Aorta (tissue), 5 donors: ENCODE measurements at places on chromosomes 16 and 17.
A peak's percentile ranks its signal among the peaks of the same experiment; 100 is the strongest.

DNA sequence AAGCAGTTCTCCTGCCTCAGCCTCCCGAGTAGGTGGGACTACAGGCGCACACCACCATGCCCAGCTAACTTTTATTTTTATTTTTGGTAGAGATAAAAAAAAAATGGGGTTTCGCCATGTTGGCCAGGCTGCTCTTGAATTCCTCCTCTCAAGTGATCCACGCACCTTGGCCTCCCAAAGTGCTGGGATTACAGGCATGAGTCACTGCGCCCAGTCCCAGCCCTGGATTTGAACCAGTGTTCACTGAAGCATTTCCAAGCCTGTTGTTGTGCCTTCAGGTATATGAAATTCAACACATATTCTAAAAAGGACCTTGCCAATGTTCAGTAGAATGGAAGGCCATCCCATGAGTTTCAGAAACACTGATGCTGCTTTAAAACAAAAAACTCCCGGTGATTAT is 165.3 kb downstream of the SLC39A11 start:
- DNase-seq: no peak

GRCh38 chr16:58628845-58629732 is 537 bp downstream of the CNOT1 start:
- DNase-seq: peak; percentile 80

GRCh38 chr17:4859816-4860625 is 26.9 kb downstream of the MINK1 start:
- DNase-seq: no peak

- DNase-seq: no peak
Measured at GRCh38 chr17:62780951-62781350, 27.2 kb downstream of the MARCHF10 start.

- no peak for DNase-seq
Measured at GRCh38 chr16:4984174-4984990, 26.3 kb downstream of the SEC14L5 start.

GRCh38 chr17:28112606-28113005 is 70.1 kb downstream of the NLK start:
- no peak for DNase-seq

GRCh38 chr16:83994087-83994486 is 26.0 kb downstream of the NECAB2 start:
- peak; percentile 45 for DNase-seq

GRCh38 chr16:57387598-57388354 is 15.5 kb downstream of the CX3CL1 start:
- DNase-seq: no peak

DNA sequence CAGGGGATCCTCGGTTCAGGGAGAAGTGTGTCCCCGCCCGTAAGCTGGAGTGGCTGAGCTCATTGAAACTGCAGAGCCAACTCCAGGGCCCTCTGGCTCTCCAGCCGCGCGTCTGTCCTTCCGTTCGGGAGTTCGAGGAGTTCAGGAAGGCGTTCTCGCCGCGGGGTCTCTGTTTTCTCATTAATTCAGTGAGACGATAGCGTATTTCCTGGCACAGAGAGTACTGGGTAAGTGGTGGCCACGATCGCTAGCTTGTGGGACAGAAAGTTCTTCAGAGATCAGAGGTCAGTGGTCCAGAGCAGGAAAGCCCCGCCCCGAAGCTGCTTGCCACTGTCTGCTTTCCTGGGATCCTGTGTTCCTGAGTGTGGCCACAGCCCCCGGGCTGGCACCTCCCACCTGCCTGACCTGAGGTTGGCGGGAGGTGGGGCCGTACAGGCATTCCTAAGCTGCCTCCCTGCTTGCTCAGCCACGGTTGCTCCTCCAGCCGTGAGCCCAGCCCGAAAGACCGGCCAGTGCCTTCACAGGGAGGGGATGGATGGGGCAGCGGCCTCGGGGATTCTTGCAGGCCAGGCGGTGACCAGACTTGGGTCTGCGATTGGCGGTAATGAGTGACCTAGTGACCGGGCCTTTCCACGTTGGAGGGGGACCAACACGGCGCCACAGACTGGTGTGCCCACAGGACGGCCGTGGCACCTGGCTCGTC is 8.9 kb downstream of the BAIAP2 start:
- no peak for DNase-seq

DNA sequence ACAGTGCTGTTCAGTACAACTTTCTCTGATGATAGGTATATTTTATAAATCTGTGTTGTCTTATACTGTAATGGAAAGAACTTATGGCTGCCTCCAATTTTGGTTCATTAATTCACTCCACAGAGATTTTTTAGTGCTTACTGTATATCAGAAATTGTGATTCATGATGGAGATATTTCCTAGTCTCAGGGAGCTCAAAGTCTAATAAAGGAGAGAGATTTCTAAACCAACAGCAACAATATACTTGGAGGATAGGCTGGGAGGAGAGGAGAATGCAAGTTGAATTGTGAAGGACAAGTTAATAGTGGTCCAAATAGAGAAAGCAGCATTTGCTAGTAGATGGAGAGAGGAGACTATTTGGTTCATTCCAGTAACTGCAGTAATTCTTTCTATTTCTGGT is 63.5 kb downstream of the TANC2 start:
- no peak for DNase-seq

DNA sequence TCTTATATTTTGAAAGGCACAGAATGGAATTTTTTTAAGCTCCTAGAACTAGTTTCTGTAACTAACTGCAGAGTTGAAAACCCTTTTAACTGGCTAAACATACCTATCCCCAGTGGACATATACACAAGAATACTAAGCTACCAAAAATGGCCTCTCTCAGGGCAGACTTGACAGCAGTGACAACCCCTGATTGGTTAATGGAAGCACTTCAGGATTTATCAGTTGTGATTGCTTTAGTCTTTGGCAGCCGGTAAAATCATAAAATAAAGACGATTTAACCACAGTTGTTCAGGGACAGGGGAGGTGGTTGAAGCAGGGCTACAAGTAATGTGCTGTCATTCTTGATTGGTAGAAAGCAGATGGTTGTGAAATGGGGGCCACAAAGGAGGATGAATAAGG is 452.0 kb upstream of the SOX9 start:
- DNase-seq: no peak

DNA sequence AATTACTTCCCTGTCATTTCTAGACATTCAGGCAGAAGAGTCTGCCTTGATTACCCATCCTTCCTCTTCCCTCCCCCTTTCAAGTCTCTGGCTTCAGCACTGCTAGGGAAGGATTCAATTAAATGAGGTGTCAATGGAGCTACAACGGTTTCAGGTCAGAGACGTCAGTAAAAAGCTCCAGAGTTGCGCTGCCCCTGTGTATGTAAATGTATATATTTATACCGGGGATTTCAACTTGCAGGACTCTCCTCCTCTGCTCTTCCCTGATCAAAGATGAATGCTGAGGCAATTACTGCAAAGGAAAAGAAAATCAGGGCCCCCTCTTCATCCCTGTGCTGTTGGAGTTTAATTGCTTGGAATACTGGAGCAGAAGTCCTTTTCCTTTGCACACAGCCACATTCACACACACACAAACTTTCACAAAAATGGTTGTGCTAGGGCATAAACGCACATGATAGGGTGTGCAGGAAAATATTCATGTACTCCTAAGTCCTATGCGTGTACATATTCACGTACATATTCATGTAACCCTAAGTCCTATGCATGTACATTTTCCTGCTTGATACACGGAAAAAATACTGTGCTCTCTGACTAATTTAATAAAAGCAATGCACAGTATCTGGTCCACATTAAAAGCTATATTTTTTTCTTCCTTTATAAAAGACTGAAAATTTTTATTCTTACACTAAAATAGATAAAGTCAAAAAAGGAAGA is 129.7 kb upstream of the PMFBP1 start:
- no peak for DNase-seq

DNA sequence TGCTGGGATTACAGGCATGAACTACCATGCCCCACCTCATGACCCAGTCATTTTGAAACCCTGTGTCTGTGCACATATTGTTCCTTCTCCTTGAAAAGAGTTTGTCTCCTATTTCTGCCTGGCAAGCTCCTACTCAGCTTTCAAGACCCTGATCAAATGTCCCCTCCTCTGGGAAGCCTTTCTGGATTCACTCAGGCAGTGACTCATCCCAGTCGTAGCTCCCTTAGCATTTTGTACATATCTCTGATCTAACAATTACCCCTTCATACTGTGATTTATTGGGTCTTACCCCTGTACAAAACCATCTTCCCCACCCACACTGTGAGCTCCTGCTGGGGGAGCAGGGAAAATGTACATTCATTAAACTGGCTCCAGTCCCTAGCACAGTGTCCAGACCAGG is 18.1 kb upstream of the ABCC12 start:
- DNase-seq: no peak

GRCh38 chr16:74991593-74992403 is 6.9 kb upstream of the WDR59 start:
- DNase-seq: no peak

- DNase-seq: no peak
Measured at GRCh38 chr16:89026121-89026612, 49.2 kb upstream of the CBFA2T3 start.

DNA sequence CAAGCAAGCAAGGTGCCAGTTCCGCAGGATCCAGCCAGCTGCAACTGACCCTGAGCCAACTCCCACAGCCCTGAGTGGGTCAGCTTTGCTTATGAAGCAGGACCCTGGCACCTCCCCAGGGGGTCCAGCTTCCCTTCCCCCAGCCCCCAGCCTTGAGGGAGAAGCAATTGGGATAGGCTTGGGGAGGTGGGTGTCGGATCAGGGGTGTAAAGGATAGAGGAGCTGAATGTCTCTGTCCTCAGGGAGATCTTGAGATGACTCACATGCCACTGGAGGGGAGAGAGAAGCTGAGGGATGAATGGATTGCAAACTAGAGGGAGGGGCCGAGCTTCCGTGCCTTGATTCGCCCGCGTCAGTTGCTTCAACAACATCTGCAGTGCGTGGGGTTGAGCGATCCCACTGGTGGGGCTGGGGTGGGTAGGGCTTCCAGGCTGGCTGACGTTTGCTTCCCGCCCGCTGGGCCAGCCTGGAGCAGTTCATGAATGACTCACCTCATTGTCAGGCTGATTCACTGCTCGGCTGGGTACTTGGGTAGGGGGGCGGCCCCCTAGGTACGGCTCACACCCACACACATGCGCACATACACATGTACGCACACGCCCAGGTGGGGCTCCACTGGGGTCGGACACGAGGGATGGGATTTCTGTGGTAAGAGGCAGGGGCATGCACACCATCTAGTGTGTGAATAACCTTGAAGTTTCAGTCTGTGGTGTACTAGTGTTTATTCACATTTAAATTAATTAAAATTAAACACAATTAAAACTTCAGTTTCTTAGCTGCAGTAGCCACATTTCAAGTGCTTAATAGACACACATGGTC is 3.6 kb upstream of the HROB start:
- peak; percentile 96 for DNase-seq

DNA sequence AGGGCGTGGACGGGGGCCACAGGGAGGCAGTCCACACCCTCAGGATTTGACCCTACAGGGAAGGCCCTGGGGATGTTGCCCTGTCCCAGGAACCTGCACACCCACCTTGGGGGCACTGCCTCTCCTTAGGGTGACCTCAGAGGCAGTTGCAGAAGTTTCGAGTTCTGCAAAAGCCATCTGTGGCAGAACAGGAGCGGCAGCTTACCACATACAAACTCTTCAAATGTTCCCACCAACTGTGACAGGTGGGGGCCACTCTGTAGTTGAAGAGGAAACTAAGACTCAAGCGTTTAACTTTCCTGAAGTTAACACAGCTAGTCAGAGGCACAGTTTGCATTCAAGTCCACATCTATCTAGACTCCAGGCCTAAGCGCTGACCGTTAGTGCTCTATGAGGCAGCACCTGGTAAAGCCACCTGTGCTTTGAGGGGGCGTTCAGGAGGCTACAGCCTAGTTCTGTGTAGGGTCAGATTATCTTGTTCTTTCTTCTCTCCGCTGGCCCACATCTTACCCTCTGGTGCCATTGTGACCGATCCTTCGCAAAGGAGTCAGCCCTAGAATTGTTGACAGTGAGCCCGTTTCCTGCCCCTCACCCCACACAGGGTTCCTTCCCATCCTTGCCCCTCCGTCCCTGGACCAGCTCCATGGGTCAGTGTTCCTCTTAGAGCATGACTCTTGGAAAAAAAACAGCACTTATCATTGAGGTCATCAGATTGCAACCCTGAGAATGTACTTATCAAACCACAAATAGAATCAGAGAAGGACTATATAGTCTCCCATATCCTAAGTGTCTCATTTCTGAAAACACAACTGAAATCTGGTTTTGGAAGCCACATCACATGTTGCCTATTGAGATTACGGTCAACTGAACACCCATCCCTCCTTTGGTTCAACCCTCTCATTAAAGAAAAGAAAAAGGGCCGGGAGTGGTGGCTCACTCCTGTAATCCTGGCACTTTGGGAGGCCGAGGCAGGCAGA is 45.4 kb downstream of the CDH1 start:
- DNase-seq: no peak

DNA sequence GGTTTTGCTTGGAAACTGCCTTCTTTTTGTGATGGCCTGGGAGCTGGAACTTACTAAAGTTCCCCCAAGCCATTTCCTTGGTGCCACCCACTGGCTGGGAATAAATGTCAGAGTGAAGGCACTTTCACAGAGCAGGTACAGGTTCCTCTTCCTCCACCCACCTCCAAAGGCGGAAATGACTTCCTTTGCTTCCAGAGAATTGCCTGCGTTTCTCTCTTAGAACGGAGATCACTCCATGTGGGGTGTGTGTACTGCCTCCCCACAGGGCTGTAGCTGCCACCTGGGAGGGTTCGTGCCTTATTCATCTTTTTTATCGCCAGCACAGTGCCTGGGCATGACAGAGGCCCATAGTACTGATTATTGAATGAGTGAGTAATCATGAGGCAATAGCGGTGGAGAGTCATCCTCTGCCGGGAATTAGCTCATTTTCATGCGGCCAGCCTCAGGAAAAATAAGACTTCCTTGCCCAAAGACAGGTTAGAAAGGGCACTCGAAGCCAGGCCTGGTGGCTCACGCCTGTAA is 32.2 kb upstream of the HAS3 start:
- no peak for DNase-seq

DNA sequence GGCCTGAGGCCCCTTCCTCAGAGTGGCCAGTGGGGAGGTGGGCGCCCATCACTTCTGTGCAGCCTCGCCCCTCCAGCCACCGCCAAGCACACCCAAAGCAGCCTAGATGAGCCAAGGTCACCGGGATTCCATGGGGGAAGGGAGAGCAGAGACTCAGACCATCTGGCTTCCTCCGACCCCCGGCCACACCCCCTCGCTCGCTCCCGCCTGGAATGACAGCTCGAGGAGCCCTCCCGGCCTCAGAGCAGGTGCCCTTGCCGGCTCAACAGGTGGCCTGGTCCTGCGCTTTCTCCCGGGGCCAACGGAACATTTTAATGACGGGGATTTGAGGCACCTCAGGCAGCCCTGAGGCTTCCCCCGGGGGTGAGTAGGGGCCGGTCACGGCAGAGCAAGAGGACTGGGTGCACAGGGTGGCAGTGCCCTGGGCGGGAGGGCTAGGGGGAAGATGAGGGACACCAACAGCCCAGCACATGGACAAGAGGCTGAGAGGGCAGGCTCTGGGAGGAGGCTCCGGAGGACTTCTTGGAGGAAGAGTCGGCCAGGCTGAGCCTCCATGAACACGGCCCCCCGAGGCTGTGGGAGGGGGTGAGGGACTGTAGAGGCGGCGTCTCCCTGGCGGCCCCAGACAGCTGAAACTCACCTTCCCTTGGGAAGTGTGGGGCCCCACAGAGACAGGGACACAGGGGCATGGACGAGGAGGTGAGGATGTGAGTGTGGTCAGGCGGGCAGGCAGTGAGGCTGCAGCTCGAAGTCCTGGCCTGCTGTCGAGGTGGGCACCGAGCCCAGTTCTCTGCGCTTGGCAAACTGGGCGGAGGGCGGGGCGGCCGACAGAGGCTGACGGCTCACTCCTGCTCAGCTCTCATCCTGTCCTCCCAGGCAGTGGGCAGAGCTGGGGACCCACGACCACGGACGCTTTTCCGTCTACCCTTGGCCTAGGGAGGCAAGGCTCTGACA is 12.5 kb upstream of the C1QTNF8 start:
- DNase-seq: peak; percentile 81

- DNase-seq: no peak
Measured at GRCh38 chr17:78589885-78590284, 12.7 kb upstream of the DNAH17 start.
